IMR-90 (cell line): ENCODE measurements at places on chromosomes 4 and X. TPM values are rescaled to one million over a fixed set of nuclear protein-coding genes. Genes with fewer than 3 reads are reported as not detected.

- peak; percentile 6 for DNase-seq
- no peak overlapping the region for H3K4me3 ChIP-seq
- H3K27ac ChIP-seq = no peak overlapping the region
- H3K27me3 ChIP-seq = no peaks in the 10 kb centered on the region
Measured at GRCh38 chr4:161762796-161763195, 401.0 kb downstream of the FSTL5 start.

DNA sequence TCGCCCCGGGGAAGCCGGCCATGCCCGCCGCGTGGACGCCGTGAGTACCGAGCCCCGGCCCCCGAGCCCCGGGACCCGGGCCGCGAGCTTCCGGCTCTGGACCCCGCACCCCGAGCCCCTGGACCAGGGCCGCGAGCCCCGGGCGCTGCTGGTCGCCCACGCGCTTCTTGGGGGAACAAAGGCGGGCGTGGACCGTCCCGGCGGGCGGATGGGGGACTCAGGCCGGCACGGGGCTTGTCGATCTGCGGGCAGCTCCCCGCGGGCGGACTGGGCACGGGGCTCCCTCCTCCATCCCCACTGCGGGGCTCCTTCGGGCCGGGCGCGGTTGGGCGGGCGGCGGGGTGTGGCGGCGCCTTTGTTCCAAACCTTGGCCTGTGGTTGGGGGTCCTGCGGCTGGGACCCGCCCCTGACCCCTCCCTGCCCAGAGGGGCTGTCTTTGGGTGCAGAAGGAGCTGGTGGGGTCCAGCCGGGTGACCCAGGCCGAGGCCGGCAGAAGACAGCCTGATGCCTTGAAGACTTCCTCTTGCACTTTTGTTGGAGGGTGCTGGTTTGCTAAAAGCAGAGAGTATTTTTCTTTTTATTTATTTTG, 25.2 kb upstream of the ADD1 start:
- DNase-seq = no peak
- no peaks in the 10 kb centered on the region for H3K27me3 ChIP-seq

GRCh38 chrX:136344320-136344719, 43.6 kb downstream of the ADGRG4 start:
- no peak overlapping the region for H3K4me3 ChIP-seq
- peaks cover 1% of the 10 kb centered on the region; the same call in 1 of the 2 replicates for H3K27me3 ChIP-seq
- DNase-seq = no peak
- H3K4me1 ChIP-seq = no peaks in the 10 kb centered on the region

DNA sequence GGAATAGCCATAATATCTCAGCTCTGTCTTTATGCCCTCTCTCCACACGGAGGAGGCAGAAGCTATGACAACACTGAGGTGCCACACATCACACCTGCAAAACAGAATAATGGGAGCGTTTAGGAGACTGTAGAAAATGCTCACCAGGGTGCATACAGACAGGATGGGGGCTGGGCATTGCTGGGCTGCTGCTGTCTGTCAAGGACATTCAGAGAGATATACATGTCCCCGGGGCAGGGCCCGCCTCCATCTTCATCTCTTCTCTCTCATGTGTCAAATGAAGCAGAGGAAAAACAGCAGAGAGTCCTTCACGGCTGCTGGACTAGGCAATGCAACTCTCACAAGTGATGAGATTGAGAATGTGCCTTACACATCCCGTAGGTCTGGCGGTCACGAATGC, 65.3 kb upstream of the DHRSX start:
- no peaks in the 10 kb centered on the region; the same call in 1 of the 2 replicates for H3K27me3 ChIP-seq
- no peaks in the 10 kb centered on the region for H3K4me1 ChIP-seq
- no peak overlapping the region for H3K4me3 ChIP-seq
- no peak for DNase-seq
- no peak overlapping the region for H3K27ac ChIP-seq
- no peaks in the 10 kb centered on the region for H3K36me3 ChIP-seq

- H3K27ac ChIP-seq = no peak overlapping the region
- no peaks in the 10 kb centered on the region for H3K4me1 ChIP-seq
- H3K36me3 ChIP-seq = no peaks in the 10 kb centered on the region
- DNase-seq = no peak
- no peak overlapping the region for H3K4me3 ChIP-seq
Measured at GRCh38 chrX:19462879-19463278, 52.4 kb downstream of the MAP3K15 start.

- H3K4me3 ChIP-seq = no peak overlapping the region
- H3K27me3 ChIP-seq = no peaks in the 10 kb centered on the region
- no peak for DNase-seq
- no peaks in the 10 kb centered on the region for H3K36me3 ChIP-seq
Measured at GRCh38 chr4:110653321-110654253, 30.7 kb upstream of the PITX2 start.

DNA sequence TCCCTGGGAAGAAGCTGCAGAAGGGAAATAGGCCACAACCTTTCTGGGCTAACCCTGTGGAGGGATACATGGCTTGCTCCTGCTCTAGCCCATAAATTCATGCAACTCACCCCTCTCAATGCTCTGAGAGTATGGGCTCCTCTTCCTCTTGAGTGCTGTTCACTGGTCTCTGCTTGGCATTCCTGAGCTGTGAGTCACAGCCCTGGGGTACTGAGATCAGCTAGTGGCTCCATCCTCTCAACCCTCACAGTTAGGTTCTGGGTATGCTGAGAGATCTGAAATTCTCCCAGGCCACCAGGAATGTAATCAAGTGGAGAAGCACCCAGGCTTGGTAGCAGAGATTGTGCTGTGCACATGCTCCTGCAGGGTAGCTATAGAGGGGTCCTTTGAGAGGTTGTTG, 60.6 kb upstream of the SPANXN2 start:
- no peaks in the 10 kb centered on the region for H3K36me3 ChIP-seq
- no peaks in the 10 kb centered on the region for H3K4me1 ChIP-seq

- H3K36me3 ChIP-seq = no peaks in the 10 kb centered on the region
- peak overlapping the region; percentile 93 for H3K27ac ChIP-seq
- peak overlapping the region; percentile 85 for H3K4me3 ChIP-seq
- no peaks in the 10 kb centered on the region for H3K27me3 ChIP-seq
Measured at GRCh38 chr4:139014371-139015268, 961 bp upstream of the NOCT start.

DNA sequence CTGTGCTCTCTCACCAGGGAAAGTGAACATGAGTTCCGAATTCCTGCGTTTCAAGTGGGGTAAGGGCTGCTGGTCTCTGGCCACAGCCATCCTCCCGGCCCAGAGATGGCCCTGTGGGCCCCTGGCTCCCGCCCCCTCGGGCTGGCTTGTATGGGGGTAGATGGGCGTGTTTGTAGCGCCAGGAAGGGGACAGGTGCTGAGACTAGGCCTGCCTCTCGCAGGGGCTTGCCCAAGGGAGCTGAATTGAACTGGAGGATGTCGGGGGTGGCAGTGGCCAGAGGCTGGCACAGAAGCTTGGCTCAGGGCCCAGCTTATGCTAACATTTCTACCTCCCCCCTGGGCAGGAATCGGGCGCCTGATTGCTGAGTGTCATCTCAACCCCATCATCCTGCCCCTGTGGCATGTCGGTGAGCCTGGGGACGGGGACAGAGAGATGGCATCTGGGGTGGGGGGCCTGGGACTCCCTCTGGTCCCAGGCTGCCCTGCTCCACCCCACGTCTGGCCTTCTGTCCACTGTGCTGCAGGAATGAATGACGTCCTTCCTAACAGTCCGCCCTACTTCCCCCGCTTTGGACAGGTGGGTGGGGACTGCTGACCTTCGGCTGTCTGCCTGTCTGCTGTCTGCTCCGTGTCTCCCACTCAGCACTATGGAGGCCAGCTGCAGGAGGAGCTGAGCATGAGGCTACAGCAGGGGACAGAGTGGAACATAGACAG, 8.5 kb downstream of the TAFAZZIN start:
- peaks cover 8% of the 10 kb centered on the region for H3K36me3 ChIP-seq
- DNase-seq = no peak
- H3K27me3 ChIP-seq = no peaks in the 10 kb centered on the region
- H3K27ac ChIP-seq = no peak overlapping the region
- H3K4me3 ChIP-seq = no peak overlapping the region
- no peaks in the 10 kb centered on the region for H3K4me1 ChIP-seq

DNA sequence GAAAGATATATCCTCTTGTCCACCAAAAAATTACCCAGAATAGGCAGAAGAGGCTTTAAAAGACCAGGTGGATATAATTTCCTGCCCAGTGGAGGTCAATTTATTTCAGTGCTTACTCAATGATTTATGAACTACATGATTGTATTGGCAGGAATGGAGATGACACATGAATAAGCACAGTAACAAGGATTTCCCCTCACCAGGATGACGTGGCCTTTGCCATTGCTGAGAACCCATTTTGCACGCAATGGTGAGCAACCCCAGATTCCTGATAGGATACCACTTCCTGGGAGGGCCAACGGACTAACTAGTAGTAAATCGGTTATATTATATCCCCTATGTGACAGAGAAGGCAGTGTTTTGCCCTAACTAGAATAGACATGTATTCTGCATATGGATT, 11.6 kb upstream of the TTC29 start:
- H3K27me3 ChIP-seq = no peaks in the 10 kb centered on the region; the same call in 1 of the 2 replicates
- no peaks in the 10 kb centered on the region for H3K36me3 ChIP-seq
- no peak overlapping the region for H3K27ac ChIP-seq
- peak; percentile 85 for DNase-seq
- H3K4me1 ChIP-seq = no peaks in the 10 kb centered on the region

DNA sequence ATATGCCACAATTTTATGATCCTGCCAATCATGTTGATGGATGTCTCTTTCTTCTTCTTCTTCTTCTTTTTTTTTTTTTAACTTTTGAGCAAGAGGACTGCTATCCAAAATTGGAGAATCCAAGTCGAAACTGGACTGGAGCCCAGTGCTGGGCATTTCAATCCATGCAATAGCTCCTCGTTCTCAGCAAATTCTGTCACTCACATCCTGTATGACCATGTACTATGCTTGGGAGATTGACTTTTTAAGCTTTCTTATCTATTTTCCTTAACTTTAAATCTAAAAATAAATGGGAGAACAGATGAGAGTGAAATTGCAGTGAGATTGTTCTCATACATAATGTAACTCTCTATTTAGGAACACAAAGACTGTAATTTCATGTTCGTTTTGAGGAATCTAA, 123.0 kb upstream of the PUDP start:
- H3K4me1 ChIP-seq = peaks cover 8% of the 10 kb centered on the region
- H3K36me3 ChIP-seq = no peaks in the 10 kb centered on the region
- H3K27me3 ChIP-seq = no peaks in the 10 kb centered on the region
- no peak overlapping the region for H3K27ac ChIP-seq
- H3K4me3 ChIP-seq = no peak overlapping the region
- no peak for DNase-seq

GRCh38 chrX:118550792-118551191, 55.2 kb downstream of the DOCK11 start:
- no peaks in the 10 kb centered on the region; the same call in 1 of the 2 replicates for H3K27me3 ChIP-seq
- no peak overlapping the region for H3K4me3 ChIP-seq
- H3K36me3 ChIP-seq = 0 out of 2 replicates have a peak, but pooled peaks cover 2% of the 10 kb centered on the region
- H3K27ac ChIP-seq = no peak overlapping the region
- peaks cover 2% of the 10 kb centered on the region for H3K4me1 ChIP-seq

DNA sequence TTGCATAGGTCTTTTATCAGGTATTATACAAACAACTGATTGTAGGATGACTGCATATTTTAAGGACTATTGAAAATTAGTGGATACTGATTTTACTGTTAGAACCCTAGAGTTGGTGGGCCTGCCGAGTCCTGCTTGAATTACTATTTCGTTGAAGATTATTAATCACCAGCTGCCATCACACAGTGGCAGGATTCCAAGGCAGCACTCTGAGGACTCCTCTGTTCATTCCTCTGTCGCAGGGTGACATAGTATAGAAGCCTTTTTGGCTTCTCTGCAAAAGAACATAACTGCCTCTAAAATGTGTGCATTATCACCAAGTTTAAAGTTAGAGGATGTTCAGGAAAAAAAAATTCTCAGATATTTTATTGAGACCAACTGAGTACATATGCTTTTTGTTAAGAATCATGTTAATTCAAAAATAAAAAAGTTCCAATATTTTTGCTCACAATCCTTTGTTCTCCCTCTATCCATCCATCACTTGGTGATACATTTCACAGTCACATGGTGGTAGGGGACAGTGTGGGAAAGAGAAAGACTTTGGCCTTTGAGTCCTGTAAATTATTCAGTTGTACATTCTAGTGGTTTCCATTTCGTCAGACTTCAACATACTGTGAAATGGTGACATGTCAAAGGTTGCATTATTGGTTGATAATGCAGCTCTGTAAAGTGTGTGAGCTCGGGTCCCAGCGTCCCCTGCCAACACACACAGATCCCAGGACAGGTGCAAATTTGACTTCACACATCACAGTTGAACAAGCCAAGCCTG, 332.5 kb downstream of the GRID2 start:
- H3K4me1 ChIP-seq = no peaks in the 10 kb centered on the region
- DNase-seq = no peak
- H3K27ac ChIP-seq = no peak overlapping the region
- no peaks in the 10 kb centered on the region for H3K27me3 ChIP-seq

GRCh38 chr4:83112231-83112630, 2.3 kb downstream of the PLAC8 start:
- no peak overlapping the region for H3K4me3 ChIP-seq
- H3K27me3 ChIP-seq = 0 out of 2 replicates have a peak, but pooled peaks cover 1% of the 10 kb centered on the region
- H3K36me3 ChIP-seq = no peaks in the 10 kb centered on the region
- peaks cover 1% of the 10 kb centered on the region; the same call in 1 of the 2 replicates for H3K4me1 ChIP-seq

- DNase-seq = no peak
- no peaks in the 10 kb centered on the region for H3K4me1 ChIP-seq
- no peak overlapping the region for H3K4me3 ChIP-seq
- H3K27ac ChIP-seq = no peak overlapping the region
Measured at GRCh38 chr4:2371765-2372487, 46.5 kb downstream of the ZFYVE28 start.

DNA sequence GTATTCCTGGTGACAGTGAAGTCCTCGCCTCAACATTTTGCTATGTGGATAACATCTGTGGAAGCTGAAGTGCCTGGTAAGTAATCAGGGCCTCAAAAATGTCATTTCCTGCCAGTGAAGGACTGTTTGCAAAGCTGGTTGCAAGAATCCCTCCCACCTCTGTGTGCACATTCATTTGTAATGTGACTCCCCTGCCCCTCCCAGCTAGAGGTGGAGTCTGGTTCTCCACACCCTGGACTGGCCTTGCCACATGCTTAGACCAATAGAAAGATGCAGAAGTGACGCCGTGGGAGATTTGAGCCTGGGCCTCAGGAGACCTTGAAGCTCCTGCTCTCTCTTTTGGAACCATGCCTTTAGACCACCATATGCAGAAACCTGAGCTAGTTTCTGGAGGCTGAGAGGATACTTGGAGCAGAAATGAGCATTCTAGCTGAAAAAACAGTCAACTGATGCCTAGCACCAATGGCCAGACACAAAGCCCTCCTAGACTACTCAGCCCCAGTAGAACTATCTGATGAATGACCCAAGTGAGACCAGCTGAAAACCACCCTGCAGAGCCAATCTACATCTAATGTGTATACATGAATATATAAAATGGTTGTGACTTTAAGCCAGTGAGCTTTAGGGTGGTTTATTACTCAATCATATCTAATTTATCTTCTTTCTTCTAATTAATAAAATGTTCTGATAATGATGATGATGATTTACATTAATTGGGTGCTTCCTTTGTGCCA, 47.8 kb upstream of the CRMP1 start:
- H3K27ac ChIP-seq = no peak overlapping the region
- H3K4me1 ChIP-seq = no peaks in the 10 kb centered on the region
- peak; percentile 10 for DNase-seq
- H3K27me3 ChIP-seq = peaks cover 5% of the 10 kb centered on the region
- H3K4me3 ChIP-seq = no peak overlapping the region

BEND2 gene
- not detected in 2 replicates for total RNA-seq

ZDHHC15 gene
- not detected in 2 replicates for total RNA-seq

AFAP1 gene
- 48.2 and 60.3 TPM in 2 replicates for total RNA-seq

SLC26A1 gene
- total RNA-seq = not detected in 2 replicates
